ENCODE measurements at places on chromosomes 3 and 15.

- DNase-seq = no peak
These were observed 63.3 kb downstream of the RPL22L1 start for GRCh38 chr3:170806676-170807075.

GRCh38 chr3:106957029-106957428, 420.2 kb upstream of the CCDC54 start:
- DNase-seq = no peak

DNA sequence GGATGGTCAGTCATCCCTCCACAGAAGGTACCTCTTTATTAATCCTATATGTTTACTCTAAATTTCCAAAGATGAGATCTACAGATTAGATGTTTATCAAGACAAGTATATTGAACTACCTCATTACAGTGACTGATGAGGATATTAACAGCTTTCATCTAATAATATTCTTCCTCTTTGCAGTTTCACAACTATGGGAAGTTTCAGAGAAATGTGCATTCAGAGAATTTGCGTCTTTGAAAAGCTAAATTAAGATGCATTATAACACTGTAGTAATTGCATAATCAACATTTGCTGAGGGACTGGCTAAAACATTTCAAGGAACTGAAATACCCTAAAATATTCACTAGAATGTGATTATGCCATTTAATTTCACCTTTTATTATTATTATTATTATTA, 46.7 kb downstream of the MCF2L2 start:
- no peak for DNase-seq

GRCh38 chr3:112126511-112126911, 6.5 kb downstream of the GCSAM start:
- DNase-seq = no peak

DNA sequence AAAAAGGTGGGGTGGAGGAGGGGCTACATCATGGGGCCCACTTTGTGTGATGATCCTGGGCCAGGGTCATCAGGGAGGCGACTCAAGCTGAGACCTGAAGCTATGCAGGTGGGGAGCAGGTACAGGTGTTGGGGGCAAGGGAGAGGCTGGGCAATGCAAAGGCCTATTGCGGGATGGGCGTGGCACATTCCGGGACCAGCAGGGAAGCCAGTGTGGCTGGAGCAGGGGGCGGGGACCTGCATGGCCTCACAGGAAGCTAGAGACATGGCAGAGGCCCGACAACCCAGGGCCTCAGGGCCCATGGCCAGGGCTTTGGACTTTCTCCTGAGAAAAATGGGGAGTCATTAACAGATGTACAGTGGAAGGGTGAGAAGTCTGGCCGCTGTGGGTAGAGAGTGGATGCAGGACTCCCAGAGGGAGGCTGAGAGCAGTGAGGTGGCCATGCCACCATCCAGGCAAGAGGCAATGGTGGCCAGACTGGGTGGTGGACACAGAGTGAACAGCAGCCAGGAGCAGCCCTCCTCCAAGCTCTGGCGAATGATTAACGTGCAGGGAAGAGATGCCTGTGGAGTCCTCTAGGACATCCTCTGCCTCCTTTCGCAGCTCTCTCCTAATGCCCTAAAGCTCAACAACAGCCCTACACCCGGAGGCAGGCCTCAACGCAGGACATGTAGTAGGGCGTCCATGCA, 122.6 kb upstream of the ATP2B2 start:
- DNase-seq = no peak

GRCh38 chr3:197881970-197882338, 68.0 kb upstream of the RPL35A start:
- no peak for DNase-seq

GRCh38 chr3:123349201-123349535, 99.7 kb downstream of the ADCY5 start:
- no peak for DNase-seq

GRCh38 chr3:186333256-186333655, 28.8 kb downstream of the DGKG start:
- no peak for DNase-seq

- DNase-seq = no peak
These were observed 8.4 kb downstream of the VWA5B2 start for GRCh38 chr3:184237807-184238206.

DNA sequence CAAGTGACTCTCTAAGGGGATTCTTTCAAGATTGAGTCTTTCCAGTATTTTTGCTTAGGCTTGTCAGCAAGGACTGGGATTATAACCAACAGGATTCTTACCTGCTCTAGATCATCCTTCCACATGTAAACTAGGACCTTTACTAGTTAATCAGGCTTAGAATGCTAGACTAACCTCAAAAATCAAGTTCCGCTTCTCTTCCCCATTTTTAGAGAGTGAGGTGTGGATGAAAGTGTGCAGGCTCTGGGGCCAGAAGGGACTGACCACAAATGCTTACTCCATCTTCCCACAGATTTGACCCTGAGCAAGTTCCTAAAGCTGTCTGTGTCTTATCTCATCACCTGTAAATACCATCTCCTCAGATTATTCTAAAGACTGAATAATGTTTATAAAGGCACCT, 89.5 kb upstream of the IL12A start:
- no peak for DNase-seq

GRCh38 chr3:25678581-25678980, 13.9 kb upstream of the TOP2B start:
- DNase-seq = no peak

- DNase-seq = peak; percentile 40
These were observed 62.9 kb downstream of the ATG7 start for GRCh38 chr3:11335056-11335608.

DNA sequence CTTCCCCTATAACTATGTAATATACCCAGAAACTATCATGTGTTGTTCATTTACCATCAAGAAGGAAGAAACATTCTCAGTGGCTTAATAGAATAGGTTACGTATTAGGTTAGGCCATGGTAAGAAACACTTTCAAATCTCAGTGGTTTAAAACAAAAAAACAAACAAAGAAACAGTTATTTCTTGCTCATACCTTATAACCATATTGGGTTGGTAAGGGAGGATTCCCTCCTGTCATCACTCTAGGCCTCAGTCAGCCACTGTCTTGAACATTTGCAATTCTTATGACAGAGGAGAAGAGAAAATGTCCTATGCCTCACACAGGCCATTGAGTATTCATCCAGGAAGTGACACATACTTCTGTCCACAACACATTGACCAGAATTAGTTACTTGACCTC, 727.7 kb upstream of the NECTIN3 start:
- DNase-seq = no peak

GRCh38 chr15:63210151-63211091, 21.0 kb downstream of the RAB8B start:
- no peak for DNase-seq

- DNase-seq = no peak
These were observed 485.7 kb upstream of the ZNF385D start for GRCh38 chr3:22236490-22237270.

DNA sequence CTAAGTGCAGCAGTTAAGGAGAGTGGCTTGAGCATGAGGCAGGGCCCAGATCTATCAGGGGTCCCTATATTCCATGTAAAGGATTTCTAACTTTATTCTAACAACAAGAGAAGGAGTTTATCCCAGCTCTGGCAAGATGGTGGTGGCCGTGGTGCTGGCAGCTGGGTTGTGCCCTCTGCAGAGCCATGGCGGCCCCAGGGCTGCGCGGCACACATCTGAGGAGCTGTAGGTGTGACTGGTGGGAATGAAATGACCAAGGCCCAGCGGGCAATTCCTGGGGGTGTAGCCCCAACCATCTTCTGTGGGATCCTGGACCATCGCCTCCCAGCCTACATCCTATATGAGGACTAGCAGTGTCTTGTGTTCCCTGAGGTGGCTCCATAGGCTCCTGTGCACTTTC, 263.5 kb downstream of the CNTN4 start:
- no peak for DNase-seq

- DNase-seq = peak; percentile 33
These were observed 2.8 kb downstream of the ABHD2 start for GRCh38 chr15:89090791-89091626.
